ENCODE measurements at places on chromosomes 3 and 15.

- DNase-seq, result no peak
Observed at GRCh38 chr3:101862416-101863165, 13.3 kb downstream of the NFKBIZ start.

GRCh38 chr3:193768070-193768394 lies 175.0 kb downstream of the OPA1 start:
- DNase-seq, result no peak

GRCh38 chr15:60661080-60661645 lies 182.2 kb upstream of the ICE2 start:
- DNase-seq, result no peak

- peak; percentile 10 for DNase-seq
Observed at GRCh38 chr3:118987477-118987876, 47.2 kb downstream of the IGSF11 start.

- peak; percentile 54 for DNase-seq
Observed at GRCh38 chr15:44471885-44472455, 44.5 kb downstream of the CTDSPL2 start.

DNA sequence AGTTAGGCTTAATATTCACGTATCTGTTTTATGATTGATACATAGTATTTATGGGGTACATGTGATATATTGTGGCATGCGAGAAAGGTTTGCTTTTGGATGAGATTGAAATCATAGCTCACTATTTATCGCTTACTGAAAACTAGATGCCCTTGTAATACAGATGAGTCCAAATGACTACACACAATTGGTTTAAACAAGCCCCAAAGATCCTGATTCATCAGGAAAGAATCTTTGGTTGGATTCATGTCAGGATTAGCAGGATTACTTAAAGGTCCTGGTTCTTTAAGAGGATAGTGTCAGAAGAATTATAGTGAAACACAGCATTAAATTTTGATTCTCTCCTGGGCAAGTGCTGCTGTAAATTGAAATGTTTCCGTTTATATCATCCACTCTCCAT lies 18.6 kb upstream of the AADAC start:
- peak; percentile 82 for DNase-seq

DNA sequence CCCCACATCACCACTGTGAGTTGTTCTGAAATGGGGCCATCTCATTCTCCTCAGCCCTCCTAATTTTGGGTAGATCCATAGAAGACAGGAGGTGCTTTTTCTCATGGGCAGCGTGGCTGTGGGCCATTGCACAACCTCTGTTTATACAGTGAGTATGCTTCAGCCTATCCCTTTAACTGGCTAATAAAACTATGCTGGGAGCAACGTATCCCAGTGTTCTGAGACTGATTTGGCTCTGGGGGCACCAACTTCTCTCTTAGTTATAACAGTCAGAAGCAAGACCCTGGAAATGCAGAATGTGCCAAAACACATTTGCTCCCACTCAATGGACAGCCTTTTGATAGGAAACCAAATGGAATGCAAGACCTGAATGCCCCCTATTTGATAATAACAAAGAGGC lies 97.1 kb upstream of the ICE2 start:
- no peak for DNase-seq

DNA sequence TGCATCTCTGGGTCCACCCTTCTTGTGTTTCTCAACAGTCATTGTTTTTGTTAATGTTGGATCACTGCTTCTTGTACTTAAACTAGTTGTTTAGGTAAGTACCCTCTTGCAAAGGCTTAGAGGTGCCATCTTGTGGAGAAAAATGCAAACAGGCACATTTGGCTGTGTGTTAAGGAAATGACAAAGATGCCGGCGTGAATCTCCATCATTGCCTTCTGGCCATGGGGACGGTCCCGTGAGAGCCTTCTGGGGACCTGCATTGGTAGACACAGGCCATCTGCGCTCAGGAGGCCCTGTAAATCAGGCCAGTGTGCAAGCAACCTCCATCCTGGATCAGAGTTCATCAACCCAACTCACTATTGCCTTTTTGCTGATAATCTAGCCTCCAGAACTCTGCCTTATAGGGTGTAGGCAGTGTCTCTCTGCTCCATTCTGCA lies 158.6 kb upstream of the NR2E3 start:
- DNase-seq, result peak; percentile 73

GRCh38 chr15:100101426-100102089 lies 240.2 kb downstream of the ADAMTS17 start:
- DNase-seq, result no peak

DNA sequence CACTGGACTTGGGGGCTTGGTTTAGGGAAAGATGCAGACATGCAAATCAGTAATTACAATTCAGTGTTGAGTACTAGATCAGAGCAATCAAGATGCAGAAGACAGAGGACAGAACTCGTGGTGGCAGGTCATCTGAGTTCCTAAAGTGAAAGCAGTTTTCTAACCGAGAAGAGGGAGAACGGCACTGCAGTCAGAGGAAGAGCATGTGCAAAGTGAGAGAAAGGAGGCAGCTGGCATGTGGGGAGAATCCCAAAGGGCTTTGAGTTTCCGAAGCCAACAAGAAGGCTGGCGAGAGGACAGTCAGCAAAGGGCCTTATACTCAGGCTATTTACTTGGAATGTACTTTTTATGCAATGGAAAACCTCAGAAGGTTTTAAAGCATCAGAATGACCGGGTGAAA lies 87.0 kb downstream of the ANP32A start:
- DNase-seq, result peak; percentile 16

DNA sequence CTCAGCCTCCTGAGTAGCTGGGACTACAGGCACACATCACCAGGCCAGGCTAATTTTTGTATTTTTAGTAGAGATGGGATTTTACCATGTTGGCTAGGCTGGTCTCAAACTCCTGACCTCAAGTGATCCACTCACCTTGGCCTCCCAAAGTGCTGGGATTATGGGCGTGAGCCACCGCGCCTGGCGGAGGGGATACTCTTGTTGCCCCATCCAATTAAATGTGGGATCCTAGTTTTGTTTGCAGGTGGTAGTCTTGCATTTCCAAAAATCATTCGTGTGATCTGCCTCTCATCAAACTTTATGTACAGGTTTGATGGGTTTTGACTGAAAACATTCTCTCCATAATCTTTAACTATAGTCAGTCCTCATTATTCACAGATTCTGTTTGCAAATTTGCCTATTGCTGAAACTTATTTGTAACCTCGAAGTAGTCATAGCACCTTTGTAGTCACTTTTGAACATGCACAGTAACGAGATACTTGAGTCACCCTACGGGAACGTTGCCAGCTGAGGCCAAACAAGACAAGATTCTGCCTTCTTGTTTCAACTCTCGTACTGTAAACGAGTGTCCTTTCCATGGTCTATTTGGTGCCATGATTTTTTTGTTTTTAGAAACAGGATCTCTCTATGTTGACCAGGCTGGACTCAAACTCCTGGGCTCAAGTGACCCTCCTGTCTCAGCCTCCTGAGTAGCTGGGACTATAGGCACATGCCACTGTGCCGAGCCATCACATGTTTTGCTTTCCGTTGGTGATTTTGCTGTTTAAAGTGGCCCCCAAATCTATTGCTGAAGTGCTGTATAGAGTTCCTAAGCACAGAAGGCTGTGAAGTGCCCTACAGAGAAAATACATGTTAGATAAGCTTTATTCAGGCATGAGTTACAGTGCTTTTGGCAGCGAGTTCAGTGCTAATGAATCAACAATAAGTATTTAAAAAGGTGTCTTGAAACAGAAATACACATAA lies 8.1 kb upstream of the MAPK6 start:
- peak; percentile 50 for DNase-seq

DNA sequence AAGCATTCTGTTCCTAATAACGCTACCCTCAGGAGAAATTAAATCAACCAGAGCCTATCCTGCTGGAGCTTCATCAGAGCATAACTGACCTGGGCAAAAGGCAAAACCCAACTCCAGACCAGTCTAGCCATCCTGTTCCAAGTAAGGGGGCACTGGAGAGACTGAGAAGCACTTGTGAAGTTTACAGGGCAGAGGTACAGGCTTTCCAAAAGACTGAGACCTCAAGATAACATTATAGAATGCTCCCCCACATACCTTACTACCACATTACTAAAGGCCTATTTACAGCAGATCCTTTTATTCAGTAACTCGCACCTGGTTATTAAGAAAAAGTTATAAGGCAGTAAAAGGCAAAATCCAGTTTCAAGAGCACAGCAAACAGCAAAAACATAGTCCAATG lies 35.5 kb downstream of the RFX7 start:
- no peak for DNase-seq

GRCh38 chr3:53109891-53110771 lies 20.1 kb downstream of the RFT1 start:
- peak; percentile 69 for DNase-seq

Measured in fibroblast of skin of scalp (primary cell).